ENCODE measurements at places on chromosomes 5 and 9. TPM values are rescaled to one million over a fixed set of nuclear protein-coding genes. Genes with fewer than 3 reads are reported as not detected.

GRCh38 chr9:88742483-88742882 is 207.5 kb downstream of the NXNL2 start:
- DNase-seq, result peak; percentile 58

- no peak for DNase-seq
These were observed 62.6 kb downstream of the PLAC8L1 start for GRCh38 chr5:146042628-146043279.

DNA sequence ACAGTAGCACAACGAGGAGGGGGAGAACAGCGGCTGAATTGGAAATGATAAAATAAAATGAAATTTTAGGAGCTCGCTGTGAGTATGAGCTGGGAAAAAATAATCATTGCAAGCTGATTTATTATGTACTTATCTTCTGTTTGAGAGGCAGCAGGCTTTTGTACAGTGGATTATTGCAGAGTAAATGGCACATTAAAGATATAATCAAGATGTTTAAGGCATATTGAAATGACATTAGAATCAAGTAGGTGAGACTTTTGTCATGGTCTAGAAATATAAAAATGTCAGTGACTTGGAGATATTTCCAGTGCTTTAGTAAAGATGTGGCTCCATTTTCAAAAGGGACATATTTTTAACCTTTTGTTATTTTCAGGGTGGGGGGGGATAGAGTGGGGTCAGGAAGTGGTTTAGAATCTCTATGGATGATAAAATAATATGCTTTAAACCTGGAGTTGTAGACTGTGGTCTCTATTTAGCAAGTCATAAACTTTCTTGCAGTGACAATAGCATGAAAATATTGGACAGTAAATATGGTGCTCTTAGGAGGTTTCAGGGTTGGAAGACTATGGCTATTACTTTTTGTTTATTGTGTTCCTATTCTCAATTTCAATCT is 46.8 kb downstream of the PTTG1 start:
- DNase-seq, result no peak

The SOHLH1 gene
- total RNA-seq, result 0.50 TPM

DNA sequence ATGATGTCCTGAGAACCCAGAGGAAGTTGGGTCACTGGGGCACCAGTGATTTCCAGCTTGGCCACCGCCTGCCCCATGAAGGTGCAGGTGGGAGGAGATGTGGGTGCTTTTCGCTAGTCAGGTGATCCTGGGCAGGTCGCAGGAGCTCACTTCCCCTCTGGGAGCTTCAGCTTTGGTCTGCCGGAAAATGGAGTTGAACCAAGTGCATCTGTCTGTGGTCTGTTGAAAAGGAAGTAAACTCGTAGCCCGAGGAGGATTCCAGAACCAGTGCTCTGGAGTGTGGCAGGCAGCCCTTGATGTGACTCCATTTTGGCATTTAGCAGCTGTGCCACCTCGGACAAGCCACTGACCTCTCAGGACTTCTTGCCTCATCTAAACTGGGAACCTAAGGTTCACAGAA is 81.8 kb upstream of the HRH2 start:
- no peak for DNase-seq

- DNase-seq, result no peak
These were observed 19.2 kb downstream of the ZNF354C start for GRCh38 chr5:179079165-179079987.

The MSMP gene
- 0.77 TPM for total RNA-seq

DNA sequence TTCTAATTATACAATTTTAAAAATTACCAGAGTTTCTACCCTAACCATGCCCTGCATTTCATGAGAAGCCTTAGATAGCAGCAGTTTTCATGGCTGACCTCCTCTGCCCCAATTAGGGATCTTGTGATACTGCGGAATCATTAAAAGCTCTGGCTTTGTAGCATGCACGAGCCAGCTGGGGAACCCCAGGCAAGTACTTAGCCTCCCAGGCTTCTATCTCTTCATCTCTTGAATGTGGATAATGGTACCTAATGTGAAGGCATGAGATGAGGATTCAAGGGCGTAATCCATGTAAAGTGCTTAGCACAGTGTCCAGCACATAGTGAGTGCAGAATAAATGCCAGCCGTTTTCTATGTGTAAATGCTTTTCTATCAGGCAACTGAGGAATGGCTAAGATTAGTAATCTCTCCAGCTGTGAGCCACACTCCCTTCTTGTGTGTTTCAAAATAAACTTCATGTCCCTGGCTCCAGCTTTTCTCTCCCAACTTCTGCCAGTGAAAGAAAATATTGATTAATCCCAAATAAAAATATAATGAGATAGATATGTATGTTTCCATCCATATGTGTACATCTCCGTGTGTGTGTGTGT is 88.4 kb downstream of the APBA1 start:
- no peak for DNase-seq

DNA sequence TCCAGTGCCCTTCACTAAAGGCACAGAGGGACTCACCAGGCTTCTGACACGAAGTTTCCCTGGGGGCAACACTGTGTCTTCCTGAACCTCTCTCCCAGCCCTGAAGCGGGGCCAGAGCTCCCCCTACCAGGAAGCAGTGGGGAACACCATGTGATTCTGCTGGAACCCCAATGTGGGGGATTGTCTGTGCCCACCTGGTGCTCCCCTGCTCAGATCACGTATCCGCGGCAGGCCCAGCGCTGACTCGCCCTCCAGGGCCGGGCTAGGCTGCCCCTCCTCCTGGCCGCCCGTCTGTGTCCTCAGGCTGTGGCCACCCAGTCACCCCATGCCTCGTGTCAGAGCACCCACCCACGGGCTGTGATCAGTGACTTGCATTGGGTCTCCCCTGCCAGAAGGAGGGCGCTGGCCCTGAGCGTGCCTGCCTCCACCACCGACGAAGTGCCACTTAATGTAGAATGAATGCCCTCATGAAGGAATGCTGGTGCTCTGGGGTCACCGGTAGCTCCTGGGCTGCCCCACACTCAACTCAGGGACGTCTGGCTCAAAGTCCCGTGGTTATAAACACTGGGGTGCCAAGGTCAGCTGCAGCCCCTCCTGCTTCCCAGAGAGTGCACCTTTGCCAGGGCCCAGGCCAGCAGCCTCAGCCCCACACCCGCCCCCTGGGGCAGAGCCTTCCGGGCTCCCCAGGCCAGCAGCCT is 22.1 kb downstream of the SARDH start:
- DNase-seq, result no peak

GRCh38 chr5:111066261-111066938 is 5.1 kb upstream of the TSLP start:
- no peak for DNase-seq

The LECT2 gene
- total RNA-seq, result not detected

DNA sequence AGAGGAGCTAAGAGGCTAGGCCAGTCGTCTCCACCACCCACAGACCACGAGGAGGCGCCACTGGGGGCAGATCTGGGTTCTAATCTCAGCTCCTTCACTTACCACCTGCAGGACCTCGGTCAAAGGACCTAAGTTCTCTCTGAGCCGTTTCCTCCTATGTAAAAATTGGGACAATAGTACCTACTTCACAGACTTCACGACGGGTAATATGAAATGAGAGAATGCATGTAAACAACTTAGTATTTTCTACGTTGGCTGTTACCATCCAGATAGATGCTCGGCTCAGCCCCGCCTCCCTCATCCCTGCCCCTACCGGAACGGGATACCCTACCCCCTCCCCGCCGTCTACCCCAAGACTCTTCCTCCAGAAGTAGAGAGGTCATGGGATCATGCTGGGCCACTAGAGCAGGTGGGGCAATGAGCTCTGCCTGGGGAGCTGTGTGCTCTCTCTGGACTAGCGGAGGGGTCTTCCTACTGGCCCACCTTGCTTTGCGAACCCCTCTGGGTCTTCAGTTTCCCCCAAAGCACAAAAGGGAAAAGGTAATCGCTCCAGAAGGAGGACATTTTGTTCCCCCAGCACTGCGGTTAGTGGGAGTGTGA is 541 bp downstream of the GNPDA1 start:
- peak; percentile 54 for DNase-seq

- no peak for DNase-seq
These were observed 104.3 kb upstream of the SIMC1 start for GRCh38 chr5:176133877-176134276.

DNA sequence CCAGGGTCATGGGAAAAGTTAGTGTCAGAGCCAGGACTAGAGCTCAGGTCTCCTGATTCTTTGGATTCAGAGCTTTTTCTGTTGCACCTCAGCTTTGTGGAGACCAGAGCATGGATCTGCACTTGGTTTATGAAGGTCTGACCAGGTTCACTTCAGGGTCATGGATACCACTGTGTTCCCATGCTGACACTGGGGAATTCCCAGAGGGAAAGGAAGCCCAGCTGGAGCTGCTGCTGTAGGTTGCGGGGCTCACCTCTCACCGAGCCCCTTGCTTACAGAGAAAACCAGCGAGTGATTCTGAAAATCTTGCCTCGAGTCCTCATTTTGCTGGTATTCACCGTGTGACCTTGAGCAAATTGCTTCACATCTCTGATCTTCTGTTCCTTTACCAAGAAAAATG is 83.0 kb downstream of the RGS3 start:
- DNase-seq, result no peak

The FBP2 gene
- not detected for total RNA-seq

The IL9 gene
- not detected for total RNA-seq

The RGS14 gene
- 7.5 TPM for total RNA-seq

The SCGB3A2 gene
- not detected for total RNA-seq

DNA sequence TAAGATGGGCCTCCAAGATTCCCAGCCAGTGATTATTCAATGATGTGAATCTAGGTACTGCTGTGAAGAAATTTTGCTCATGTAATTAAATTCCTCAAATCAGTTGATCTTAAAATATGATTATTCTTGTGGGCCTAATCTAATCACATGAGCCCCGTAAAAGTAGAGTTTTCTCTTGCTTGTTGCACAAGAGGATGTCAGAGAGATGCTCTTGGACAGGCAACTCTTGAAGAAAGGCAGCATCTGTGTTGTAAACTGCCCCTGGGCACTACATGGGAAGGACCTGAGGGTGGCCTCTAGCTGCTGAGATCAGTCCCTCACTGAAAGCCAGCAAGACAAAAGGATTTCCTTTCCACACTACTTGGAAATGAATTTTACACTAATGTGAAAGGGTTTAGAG is 132.9 kb downstream of the TRPM3 start:
- DNase-seq, result no peak

DNA sequence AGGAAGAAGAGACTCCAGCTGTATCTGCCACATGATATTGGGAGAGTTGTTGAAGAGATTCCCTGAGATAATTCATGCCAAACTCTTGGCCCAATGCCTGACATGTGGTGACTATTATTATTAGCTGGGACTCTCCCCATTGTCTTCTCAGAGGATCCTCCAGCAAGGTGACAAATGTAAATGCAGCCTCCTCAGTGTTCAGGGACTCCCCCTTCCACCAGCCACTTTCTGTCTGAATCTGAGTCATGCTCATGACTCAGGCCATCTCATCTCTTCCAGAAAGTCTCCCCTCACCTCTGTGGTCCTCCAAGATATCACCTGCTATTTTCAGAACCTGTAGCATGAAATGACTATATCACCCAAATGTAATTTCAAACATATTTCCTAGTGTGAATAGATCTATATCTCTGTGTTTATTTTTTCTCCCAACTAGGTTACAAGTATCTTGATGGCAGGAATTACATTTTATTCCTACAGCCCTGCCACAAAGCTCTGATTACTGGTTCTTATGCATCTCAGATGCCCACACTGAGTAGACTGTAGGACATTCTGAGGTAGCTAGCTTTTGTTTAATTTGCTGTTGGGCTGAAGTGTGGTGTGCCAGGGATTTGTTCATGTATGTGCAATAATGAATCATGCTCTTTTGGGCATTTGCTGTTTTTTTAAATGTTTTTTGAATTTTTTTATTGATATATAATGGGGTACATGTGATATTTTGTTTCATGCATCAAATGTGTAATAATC is 126.6 kb upstream of the IL12B start:
- no peak for DNase-seq

GRCh38 chr5:17265041-17265440 is 47.6 kb downstream of the BASP1 start:
- no peak for DNase-seq

- no peak for DNase-seq
These were observed 2.6 kb downstream of the NKD2 start for GRCh38 chr5:1011226-1011631.

DNA sequence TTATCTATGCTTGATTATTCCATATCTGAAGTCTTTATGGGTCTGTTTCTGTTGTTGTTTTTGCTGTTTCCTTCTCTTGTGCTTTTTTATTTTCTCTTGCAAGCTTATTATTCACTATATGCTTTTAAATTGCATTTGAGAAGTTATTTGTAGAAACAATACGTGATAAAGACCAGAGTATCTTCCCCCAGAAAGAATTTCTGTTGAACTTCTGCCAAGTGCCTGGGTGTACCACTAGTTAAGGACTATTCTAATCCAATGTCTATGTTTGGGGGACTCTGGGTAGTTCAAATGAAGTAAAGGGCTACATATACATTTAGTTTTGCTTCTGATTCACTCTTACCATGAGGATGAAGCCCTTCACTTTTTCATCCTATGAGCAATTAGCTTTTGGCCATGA is 54.3 kb downstream of the SLF1 start:
- no peak for DNase-seq

The PCDHGA12 gene
- total RNA-seq, result 8.5 TPM

The PCDHGB1 gene
- 6.4 TPM for total RNA-seq

GRCh38 chr5:82072138-82072537 is 100.3 kb downstream of the ATG10 start:
- DNase-seq, result no peak

The ADGRD2 gene
- 0.50 TPM for total RNA-seq

The TMC1 gene
- 0.89 TPM for total RNA-seq

- no peak for DNase-seq
These were observed 523.4 kb upstream of the ARRDC3 start for GRCh38 chr5:91906494-91906893.

The OBP2B gene
- not detected for total RNA-seq

- DNase-seq, result peak; percentile 15
These were observed 41.5 kb downstream of the WNK2 start for GRCh38 chr9:93225417-93225816.

- no peak for DNase-seq
These were observed 1655.8 kb downstream of the MAT2B start for GRCh38 chr5:165161204-165161603.

DNA sequence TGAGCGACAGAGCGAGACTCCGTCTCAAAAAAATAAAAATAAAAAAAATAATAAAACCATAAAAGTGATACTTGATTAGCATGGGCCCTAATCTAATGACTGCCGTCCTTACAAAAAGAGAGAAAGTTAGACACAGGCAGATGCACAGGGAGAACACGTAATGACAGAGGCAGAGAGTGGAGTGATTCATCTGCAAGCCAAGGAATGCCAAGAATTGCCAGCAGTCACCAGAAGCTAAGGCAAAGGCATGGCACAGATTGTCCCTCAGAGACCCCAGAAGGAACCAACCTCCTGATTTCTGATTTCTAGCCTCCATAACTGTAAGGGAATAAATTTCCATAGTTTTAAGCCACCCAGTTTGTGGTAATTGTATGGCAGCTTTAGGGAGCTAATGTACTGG is 79.6 kb upstream of the FREM1 start:
- no peak for DNase-seq

The ARAP3 gene
- 7.0 TPM for total RNA-seq

DNA sequence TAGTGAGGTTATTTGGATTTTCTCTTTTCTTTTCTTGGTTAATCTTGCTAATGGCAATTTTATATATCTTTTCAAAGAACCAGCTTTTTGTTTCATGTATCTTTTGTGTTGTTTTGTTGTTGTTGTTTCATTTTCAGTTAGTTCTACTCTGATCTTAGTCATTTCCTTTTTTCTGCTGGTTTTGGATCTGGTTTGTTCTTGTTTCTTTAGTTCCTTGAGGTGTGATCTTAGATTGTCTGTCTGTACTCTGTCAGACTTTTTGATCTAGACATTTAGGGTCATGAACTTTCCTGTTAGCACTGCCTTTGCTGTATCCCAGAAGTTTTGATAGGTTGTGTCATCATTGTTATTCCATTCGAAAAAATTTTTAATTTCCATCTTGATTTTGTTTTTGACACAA is 399.7 kb downstream of the TLE1 start:
- no peak for DNase-seq

Measured in spinal cord (tissue), 10 donors.